ENCODE measurements at places on chromosomes 12 and 14.

DNA sequence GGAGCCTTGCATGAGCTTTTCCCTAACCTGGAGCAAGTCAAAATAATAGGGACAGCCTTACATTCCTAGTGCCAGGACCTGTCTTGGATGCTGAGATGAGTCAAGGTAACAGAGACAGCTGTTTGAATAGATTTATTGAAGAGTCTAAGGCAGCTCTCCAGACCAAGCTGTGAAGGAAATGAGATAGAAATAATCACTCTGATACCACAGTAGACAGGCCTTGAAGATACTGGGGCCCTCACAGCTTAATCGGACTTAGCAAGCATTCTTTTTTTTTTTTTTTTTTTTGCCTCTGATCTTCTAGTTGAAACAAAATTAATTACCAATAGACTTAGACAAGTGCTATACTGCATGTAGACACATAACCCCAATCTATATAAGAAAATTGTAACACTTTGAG is 3.1 kb upstream of the RNASE9 start:
- DNase-seq, result no peak

GRCh38 chr14:105095236-105095805 is 30.1 kb upstream of the GPR132 start:
- no peak for DNase-seq

- no peak for DNase-seq
Observed at GRCh38 chr14:106442857-106443256, 916.5 kb downstream of the TMEM121 start.

DNA sequence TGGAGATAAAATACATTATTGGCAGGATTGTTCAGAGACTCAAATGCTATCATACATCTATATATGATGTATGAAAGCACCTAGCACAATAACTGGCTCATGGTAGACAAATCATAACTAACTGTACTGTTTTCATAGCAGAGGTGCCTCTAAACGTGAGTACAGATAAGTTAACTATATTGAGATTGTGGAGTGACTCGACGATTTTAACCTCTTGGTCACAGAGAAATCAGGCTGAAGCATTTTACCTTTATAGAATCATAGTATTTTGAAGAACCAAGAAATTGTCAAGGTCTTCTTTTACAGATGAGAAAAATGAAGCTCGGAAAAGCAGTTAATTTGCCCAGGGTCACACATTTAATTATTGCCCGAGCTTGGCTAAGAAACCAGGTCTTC is 666 bp upstream of the DERA start:
- DNase-seq, result no peak

- no peak for DNase-seq
Observed at GRCh38 chr14:105088812-105089745, 23.8 kb upstream of the GPR132 start.

DNA sequence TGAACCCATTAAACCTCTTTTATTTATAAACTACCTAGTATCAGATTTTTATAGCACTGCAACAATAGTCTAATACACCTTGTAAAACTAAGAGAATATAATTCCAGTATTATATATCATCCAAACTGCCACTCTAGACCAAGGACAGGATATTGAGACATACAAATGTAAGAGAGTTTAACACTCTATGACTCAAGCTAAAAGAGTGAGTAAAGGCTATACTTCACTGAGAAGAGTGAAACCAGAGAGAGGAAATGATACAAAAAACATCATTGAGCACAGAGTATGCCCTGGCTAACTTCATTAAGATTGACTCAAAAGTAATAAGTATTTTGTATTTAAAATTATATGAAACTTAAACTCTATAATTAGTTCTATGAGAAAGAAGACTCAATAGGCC is 1951.9 kb upstream of the SEL1L start:
- no peak for DNase-seq

DNA sequence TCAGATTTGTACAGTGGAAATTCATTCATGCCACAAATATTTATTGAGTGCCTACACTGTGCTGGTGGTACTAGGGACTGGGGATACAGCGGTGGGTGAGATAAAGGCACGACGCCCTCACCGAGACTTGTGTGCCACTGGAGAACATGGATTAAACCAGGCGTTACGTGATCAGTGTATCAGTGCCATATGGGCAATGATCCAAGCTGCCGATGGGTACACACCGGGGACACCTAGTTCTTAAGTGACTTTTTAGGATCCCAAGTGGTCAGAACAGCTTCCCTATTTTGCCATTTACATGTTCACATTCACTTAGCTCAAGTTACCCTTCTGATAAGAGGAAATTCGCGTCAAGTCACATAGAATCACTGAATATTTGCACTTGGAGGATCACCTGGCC is 236.7 kb downstream of the CACNA1C start:
- no peak for DNase-seq

DNA sequence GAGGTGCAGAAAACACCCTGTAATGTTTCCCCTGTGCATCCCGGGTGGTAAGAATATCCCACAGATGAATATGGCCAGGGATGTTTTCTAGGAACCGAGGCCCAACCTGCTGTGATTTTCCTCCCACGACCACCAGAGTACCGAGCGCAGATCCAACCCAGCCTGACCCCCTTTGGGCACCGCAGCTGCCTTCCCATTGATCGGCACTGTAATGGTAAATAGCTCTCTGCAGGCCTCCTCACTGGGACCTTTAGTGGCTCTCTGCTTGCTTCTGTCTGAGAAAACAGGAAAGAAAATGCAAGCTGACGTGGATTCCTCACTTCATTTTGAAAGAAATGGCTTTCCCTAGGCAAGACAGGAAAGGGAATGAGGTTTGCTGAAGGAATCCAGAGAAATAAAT is 2.4 kb upstream of the RAB15 start:
- no peak for DNase-seq

- DNase-seq, result no peak
Observed at GRCh38 chr12:9404469-9405260, 196.5 kb upstream of the PZP start.

GRCh38 chr12:89412665-89413064 is 60.4 kb upstream of the DUSP6 start:
- DNase-seq, result no peak

- no peak for DNase-seq
Observed at GRCh38 chr14:61502459-61503093, 181.2 kb downstream of the PRKCH start.

DNA sequence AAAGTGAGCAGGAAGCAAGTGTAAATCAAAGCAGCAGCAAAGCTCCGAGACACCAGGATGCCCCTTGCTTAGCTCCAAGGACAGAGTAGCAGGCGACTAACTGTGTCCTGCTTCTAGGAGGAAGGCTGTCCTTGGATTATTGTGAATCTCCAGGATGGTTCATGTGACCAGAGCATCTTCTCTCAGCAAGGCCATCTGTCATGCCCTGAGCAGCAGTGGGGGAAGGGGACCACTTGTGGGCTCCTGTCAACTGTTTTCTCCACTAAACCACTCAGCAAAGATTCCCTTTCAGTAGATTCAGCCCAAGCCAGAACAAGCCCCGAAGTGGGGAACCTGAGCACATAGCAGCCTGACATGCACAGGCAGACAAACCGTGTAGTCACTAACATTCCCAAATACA is 19.4 kb downstream of the MAP3K9 start:
- DNase-seq, result no peak

GRCh38 chr14:97337267-97337666 is 540.1 kb downstream of the VRK1 start:
- DNase-seq, result no peak

- DNase-seq, result peak; percentile 23
Observed at GRCh38 chr12:123713398-123713797, 1.2 kb downstream of the ATP6V0A2 start.

DNA sequence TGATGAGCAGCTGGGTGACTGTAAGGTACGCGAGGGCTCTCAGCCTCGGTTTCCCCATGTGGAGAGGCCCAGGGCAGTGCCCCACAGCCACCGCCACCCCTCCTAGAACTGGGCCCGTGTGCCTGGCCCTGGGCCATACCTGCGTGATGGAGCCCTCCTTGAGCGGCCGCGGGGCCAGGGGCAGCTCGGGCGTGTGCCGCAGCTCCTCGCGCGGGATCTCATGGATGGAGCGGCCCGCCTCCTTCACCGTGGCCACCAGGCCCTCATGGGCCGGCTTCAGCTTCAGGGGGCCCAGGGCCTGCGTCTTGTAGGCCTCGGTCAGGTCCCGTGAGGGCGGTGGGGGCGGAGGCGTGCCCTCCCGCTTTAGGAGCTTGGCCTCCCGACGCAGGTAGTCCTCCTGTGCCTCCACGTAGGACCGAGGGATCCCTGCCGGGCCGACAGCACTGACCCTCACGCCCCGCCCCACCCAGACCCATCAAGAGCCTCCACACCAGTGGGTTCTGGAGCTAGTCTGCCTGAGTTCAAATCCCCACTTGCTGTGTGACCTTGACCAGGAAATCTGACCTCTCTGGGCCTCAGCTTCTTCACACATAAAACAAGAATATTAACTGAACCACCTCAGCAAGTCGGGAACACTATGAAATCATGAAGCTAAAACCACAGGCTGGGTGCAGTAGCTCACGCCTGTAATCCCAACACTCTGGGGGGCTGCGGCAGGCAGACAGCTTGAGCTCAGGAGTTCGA is 51.7 kb downstream of the RFLNA start:
- no peak for DNase-seq

GRCh38 chr14:67232066-67232465 is 9.2 kb upstream of the PALS1 start:
- no peak for DNase-seq

All from AG20443 (cell line).